Activated CD8-positive, alpha-beta memory T cell treated with anti-CD3 and anti-CD28 coated beads, Interleukin-2, amount 10 ng/mL, durations not matched to agents 7 days and 5 days (primary cell): ENCODE measurements at places on chromosomes 6 and 20. TPM values are rescaled to one million over a fixed set of nuclear protein-coding genes. Genes with fewer than 3 reads are reported as not detected.

Gene SYNDIG1
- total RNA-seq = not detected

DNA sequence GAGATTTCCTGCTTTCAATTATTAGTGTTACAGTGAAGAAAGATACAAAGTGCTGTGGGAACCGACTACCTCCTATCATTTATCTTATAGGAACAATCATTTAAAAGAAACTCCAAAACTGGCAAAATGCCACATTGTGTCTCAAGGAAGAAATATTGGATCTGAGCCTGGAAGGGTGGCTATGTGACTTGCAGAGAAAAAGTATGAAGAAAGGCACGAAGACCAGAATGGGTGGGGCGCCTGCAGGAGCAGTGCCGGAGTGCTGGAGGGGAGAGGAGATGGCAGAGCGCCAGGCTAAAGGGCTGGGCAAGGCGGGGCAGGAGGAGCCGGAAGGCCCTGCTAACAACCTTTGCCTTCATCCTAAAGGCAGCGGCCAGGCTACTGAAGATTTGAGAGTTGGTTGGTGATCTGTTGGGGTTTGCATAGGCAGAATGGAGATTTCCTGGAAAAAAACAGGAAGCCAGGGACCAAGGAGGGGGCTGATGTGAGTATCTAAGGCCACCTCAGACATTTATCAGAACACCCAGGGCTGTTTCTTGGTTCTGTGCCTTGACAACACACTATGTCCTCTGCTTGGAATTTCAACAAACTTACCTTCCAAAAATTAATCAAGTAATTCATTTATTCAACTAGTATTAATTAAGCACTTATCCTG lies 125.6 kb downstream of the MAFB start:
- no peak for DNase-seq

DNA sequence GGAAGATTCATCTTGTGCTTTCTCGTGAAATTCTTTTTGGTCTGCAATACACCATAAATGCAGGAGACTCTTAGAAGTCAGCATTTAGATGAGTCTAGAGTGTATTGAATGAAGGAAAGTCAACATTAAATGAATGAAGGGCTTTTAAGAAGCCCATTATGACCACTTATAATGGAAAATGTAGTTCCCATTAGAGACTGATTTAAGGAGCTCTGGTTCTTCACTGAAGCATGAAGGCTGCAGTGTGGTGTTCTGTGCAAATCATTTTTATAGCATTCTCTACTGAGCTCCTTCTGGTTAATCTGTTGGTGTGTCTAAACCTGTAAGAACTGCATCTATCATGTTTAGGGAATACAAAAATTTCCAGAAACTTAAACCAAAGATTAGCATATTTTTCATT lies 19.7 kb downstream of the NCOA7 start:
- no peak for DNase-seq

DNA sequence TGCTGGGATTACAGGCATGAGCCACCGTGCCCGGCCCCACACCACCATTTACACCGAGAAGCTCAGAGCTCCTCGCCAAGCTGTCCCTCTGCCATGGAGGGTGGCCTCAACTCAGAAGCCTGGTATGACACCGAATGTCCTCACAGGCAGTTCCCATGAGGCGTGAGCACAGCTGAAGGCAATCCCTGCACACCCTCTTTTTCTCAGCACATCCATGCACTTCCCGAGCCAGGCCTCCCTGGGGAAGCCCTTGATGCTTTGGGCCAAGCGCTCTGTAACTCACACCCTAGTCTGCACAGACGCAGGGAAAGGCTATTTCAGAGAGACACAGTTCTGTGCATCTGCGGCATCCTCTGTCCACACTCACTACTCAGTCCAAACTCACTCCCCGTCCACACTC lies 18.4 kb downstream of the THBS2 start:
- no peak for DNase-seq

GRCh38 chr6:135204951-135205350 lies 23.8 kb downstream of the MYB start:
- DNase-seq = no peak
